Pons (tissue), 1 donor: ENCODE measurements at places on chromosomes 4 and X.

- DNase-seq: no peak
Observed at GRCh38 chrX:118825227-118825626, 1.6 kb downstream of the ZCCHC12 start.

DNA sequence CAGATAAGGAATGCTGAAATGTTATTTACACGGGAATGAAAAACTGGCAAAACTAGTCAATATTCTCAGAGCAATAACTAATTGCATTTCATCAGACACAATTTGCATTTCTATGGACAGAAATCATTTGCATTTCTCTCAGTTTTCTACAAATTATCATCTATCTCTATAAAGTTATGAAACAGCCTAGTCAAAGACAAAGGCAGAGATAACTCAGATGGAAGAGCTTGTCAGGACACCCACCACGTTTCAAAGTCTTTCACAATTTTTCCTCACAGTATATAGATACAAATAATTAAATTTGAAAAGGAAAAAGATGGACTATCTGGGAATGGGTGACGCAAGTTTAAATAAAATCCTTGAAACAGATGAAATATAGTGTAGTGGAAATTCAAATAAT lies 230.8 kb downstream of the GASK1B start:
- DNase-seq: no peak

- DNase-seq: no peak
Observed at GRCh38 chr4:74056114-74056857, 17.8 kb upstream of the CXCL3 start.

GRCh38 chrX:97199501-97199900 lies 315.8 kb downstream of the RPA4 start:
- DNase-seq: no peak

- DNase-seq: no peak
Observed at GRCh38 chr4:174204164-174204831, 79.2 kb downstream of the FBXO8 start.
